A673 (cell line): ENCODE measurements at places on chromosomes 5 and 9. TPM values are rescaled to one million over a fixed set of nuclear protein-coding genes. Genes with fewer than 3 reads are reported as not detected.
A peak's percentile ranks its signal among the peaks of the same experiment; 100 is the strongest.

GRCh38 chr5:18202164-18202563 lies 567.9 kb downstream of the TAF11L14 start:
- H3K36me3 ChIP-seq: no peaks in the 10 kb centered on the region
- no peak overlapping the region for H3K27ac ChIP-seq
- H3K27me3 ChIP-seq: no peaks in the 10 kb centered on the region
- DNase-seq: peak; percentile 13
- no peaks in the 10 kb centered on the region for H3K4me1 ChIP-seq
- no peak overlapping the region for H3K4me3 ChIP-seq

DNA sequence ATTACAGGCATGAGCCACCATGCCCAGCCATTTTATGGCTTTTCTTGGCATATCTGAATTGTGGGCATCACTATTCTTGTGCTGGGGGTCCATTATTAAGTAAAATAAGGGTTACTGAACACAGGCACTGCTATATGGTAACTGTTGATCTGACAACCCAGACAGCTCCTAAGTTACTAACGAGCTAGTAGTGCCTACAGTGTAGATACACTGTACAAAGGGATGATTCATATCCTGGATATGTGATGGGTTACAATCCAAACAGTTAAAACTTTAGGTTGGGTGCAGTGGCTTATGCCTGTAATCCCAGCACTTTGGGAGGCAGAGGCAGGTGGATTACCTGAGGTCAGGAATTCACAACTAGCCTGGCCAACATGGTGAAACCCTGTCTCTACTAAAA lies 4.3 kb downstream of the CD14 start:
- no peaks in the 10 kb centered on the region for H3K36me3 ChIP-seq
- no peak for DNase-seq
- H3K27me3 ChIP-seq: peaks cover 17% of the 10 kb centered on the region
- no peaks in the 10 kb centered on the region for H3K4me1 ChIP-seq
- no peak overlapping the region for H3K4me3 ChIP-seq

- no peaks in the 10 kb centered on the region for H3K36me3 ChIP-seq
- DNase-seq: no peak
- no peak overlapping the region for H3K4me3 ChIP-seq
- H3K27ac ChIP-seq: peak overlapping the region; percentile 38
- H3K27me3 ChIP-seq: no peaks in the 10 kb centered on the region
These were observed 10.5 kb downstream of the PFDN1 start for GRCh38 chr5:140292212-140293036.

GRCh38 chr9:81499021-81499454 lies 190.3 kb downstream of the TLE1 start:
- no peak overlapping the region for H3K27ac ChIP-seq
- H3K4me3 ChIP-seq: no peak overlapping the region
- H3K36me3 ChIP-seq: no peaks in the 10 kb centered on the region
- no peaks in the 10 kb centered on the region for H3K27me3 ChIP-seq
- no peaks in the 10 kb centered on the region for H3K4me1 ChIP-seq
- DNase-seq: no peak

DNA sequence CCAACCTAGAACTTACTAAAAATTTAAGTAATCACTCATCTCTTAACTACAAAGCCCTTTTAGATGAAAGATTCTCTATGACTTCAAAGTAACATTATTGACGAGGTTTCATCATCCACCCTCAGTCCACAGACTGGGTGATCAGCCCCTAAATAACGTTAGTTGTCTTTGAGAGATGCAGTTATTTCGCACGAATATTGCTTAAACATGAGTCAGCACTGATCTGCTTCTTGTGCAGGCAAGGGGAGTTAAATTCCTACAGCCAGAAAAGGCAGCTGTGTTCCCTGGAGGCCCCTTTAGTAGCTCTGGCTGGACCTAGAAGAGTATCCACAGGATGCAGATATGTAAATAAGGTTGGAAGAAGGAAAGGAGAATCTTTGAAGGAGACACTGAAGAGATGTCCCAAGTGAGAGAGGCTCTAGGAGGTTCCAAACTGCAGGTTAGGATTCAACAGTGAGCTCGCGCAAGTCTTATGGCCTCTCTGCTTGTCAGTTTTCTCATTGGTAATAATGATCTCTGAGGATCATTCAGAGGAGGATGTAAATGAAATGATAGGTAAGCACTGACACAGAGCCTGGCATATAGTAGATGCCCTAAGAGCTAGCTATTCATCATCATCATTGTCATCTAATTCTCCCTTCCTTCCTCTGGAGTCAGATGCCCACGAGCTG lies 122.2 kb upstream of the MAN2A1 start:
- H3K27ac ChIP-seq: no peak overlapping the region
- no peaks in the 10 kb centered on the region for H3K27me3 ChIP-seq
- H3K36me3 ChIP-seq: no peaks in the 10 kb centered on the region
- no peak overlapping the region for H3K4me3 ChIP-seq
- peak; percentile 45 for DNase-seq

The ZDHHC11 gene
- total RNA-seq: 45.5 and 47.3 TPM in 2 replicates

The ISL1 gene
- 11.1 and 11.8 TPM in 2 replicates for total RNA-seq

The LCN1 gene
- not detected in 2 replicates for total RNA-seq
